ENCODE measurements at places on chromosomes 7 and 10.

DNA sequence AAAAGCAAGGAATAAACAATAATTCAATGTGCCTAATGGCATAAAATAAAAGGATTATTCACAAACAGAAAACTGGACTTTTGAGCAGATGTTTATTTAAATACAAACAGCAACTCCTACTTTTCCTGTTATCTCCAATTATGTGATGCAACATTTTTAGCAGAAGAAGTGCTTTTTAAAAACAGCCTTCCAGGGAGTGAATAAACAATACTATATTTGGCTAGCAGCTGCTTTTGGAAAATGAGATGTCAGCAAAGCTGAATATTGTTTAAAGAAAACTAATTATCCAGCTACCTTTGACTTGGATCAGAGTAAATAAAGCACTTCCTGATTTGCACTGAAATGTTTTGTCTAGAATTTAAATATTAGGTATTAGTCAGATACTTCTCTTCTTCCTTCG is 23.2 kb downstream of the CDK1 start:
- no peak for DNase-seq

DNA sequence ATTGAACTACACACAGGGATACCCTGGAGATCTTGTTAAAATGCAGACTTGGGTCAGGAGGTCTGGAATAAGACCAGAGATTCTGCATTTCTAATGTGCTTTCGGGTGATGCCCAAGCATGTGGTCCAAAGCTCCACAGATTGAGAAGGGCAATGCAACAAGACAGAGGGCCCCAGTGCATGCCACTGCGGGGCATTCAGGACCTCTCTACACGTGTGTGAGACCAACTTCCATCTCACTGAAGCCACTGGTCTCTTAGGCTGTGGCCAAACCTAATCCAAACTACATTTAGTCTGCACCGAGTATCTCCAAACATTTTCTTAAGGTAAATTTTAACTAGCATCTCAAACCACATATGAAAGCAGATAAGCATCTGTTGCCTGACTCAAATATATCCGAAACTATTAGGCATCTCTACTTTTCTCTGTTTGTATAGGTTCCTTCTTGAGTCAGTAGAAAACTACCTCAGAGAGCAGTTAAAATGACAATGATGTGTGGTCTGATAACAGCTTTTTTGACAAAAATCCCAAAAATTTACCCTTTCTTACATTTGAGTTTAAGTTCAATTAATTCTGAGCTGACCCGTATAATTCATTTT is 107.5 kb downstream of the ELMO1 start:
- DNase-seq, result no peak

- no peak for DNase-seq
These were observed 96.2 kb upstream of the SVIL start for GRCh38 chr10:29730969-29731368.

DNA sequence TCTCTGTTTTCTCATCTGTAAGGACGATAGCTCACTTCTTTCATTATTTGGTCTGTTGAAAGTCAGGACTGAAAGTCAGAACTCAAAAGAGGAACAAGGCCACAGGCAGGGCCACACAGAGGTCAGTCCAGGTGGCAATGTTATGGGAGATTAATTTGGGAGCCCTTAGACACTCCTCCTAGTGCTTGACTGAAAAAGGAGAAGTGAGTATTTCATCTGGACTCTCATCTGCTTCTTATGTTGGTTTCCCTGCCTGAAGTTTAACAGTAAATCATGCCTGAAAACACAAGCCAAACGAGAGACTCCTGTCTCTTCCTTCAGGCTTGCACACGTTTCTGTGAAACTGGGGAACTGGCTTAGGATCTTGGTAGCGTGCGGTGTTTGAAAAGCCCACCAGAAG is 248.5 kb downstream of the BUB3 start:
- peak; percentile 60 for DNase-seq

GRCh38 chr7:34096198-34096651 is 190.9 kb downstream of the BMPER start:
- no peak for DNase-seq

DNA sequence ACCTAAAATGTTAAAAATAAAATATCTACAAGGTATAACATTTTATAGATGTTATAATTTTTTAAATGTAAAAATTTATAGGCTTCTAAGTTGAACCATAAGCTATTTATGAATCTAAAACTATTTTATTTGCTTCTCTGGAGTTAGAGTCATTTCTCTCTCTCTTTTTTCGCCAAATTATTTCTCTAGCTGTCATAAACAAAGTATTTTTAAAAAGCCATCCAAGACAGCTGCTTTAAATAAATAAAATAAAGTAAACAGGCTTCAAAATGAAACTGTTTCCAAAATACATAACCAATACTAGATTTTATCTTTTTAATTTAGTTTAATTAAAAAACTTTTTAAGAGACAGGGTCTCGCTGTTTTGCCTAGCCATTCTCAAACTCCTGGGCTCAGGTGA is 12.4 kb upstream of the IL15RA start:
- DNase-seq, result no peak

GRCh38 chr7:142873281-142873784 is 12.2 kb downstream of the TRPV6 start:
- DNase-seq, result peak; percentile 47

- no peak for DNase-seq
These were observed 19.3 kb downstream of the GFRA1 start for GRCh38 chr10:116253716-116254115.

DNA sequence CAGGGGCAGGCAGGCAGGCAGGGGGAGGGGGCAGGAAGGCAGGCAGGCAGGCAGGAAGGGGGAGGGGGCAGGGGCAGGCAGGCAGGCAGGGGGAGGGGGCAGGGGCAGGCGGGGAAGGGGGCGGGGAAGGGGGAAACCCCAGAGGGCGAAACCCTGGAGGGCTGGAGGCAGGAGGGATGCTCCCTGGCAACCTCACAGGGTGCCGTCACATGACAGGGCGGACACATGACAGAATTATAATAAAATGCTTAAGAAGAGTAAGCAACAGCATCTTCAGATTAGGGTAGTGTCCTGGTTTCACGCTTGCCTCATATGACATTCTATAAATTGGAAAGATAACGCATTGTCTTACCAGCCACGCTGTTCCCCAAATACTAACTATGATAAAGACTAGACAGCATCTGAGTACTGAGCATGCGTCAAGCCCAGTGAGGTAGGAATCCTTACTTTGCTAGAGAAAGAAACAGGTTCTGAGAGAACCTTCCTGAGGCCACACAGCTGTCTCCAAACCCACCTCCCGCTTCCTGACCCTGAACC is 131.6 kb downstream of the DIP2C start:
- no peak for DNase-seq

GRCh38 chr10:69352569-69353264 is 64.0 kb downstream of the TACR2 start:
- DNase-seq, result no peak

- DNase-seq, result no peak
These were observed 497 bp upstream of the RAB11FIP2 start for GRCh38 chr10:118047157-118047719.

- DNase-seq, result no peak
These were observed 13.6 kb upstream of the VIPR2 start for GRCh38 chr7:159158125-159158887.

DNA sequence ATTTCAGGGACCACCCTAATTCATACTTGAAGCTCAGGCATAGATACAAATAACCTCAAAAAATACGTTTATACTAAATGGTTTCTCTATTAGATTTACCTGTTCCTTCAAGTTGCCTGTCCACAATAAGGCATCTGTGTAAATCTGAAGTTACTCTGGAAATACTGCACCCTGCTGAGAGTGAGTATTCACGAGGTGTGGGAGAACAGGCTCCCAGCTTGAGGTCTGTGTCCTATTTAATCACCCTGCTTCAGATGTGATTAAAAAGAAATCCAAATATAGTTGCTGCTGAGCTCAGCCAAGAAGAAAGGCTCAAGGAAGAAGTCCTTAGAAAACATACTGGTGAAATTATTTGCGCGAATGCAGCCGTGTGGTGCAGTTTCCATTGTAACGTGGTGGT is 136.8 kb downstream of the KLF6 start:
- DNase-seq, result no peak

- no peak for DNase-seq
These were observed at the start of gene ARID5B for GRCh38 chr10:61900829-61901792. TSS of gene ARID5B (plus strand) at chr10:61901699. CDS start at chr10:61901710, 11 bp downstream.

DNA sequence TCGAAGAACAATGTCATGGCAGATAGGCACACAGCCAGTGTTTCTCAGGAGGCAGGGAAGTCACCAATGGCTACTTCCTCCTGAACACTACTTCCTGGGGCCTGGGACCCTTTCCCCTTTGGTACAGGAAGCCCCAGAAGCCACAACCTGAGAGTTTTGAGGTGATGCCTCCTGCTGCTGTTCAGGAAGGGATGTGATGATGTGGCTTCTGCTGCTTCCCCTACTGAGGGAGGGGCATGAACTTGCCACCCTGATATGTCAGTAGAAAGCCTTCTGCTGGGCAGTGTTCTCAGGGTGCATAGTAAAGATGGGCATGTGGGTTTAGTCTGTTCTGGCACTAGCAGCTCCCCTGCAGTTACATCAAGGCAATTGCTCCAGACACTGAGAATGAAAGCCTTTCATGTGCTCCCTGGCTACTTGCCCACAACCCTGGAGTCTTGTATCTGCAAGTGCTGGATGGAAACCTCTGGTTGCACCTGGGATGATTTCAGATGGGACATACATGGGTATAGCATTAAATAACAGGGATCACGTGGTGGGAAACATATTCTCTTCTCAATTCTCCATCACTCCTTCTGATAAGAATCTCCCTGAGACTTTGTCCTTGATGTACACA is 69.3 kb downstream of the ADRA2A start:
- DNase-seq, result no peak

DNA sequence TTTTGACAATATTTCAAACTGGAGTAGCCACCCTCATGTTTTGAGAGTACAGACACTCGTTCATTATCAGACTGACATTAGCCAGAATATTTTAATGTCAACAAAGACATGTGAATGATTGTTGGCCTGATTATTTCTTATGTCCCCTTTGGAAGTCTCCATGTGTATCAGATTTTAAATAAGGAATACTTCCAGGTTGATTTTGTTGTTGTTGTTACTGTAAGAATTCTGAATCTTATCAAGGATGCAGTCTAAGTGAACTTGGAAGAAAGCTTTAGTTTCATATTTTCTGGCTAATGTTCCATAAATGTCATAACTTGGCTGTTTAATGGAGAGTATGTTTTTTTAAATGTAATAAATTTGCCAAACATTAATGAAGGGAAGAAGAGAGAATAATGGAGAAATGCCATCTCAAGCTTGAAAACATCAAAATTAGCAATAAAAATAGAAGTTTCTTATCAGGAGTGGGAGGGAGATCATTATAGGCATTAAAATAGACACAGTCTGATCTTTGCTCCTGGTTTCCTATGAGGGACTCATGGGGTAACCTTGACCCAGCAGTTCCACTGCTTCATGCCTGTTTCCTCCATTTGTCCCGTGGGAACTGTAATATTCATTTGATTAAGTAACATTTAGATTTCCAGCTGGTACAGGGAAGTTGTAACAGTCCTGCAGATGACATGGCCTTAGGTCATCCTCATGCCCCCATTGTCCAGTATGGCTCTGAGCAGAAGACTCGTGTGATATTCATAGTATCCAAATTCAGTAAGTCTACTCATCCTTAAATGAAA is 122.4 kb upstream of the KIAA1217 start:
- DNase-seq, result no peak

DNA sequence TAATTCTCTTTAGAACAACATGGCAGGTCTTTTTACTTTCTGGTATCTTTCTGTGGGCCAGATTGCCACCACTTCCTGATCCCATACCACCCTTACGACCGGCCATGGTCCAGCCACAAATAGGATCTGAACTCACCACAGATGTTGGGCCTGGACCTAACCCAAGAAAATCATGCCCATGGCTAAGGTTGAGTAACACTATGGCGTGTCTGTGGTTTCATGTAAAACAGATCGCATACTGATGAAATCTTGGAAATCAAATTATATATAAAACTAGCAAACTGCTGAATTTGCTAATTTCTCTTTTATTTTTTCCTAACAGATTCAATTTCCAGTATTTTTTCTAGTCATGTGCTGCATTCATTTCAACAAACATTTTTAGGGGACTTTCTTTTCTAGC is 77.2 kb downstream of the CH25H start:
- no peak for DNase-seq

- no peak for DNase-seq
These were observed 126.8 kb downstream of the COBL start for GRCh38 chr7:51189777-51190176.

GRCh38 chr7:5214641-5215040 is 24.6 kb downstream of the WIPI2 start:
- DNase-seq, result no peak

GRCh38 chr10:117271427-117271826 is 30.5 kb downstream of the SLC18A2 start:
- DNase-seq, result no peak

GRCh38 chr7:104111271-104111670 is 96.5 kb downstream of the ORC5 start:
- DNase-seq, result no peak

GRCh38 chr7:76346097-76346496 is 12.7 kb downstream of the YWHAG start:
- no peak for DNase-seq

DNA sequence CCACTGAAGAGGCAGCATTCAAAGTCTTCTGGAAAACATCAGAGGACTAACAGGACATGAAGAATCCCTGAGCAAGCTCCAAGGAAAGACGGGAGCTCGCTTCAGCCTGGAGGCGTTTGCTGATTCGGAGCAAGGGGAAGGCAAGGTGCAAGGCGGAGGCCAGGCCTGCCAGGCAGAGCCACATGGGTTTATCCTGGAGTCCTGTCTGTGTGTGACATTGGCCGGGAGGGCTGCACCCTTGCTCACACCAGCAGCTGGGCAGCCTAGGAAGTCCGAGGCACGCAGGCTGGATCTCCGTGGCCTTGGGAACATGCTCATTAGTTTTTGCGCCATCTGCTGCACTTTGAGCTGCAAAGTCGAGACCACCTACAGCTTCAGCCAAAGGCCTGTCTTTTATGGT is 22.3 kb upstream of the LARP4B start:
- DNase-seq, result no peak

DNA sequence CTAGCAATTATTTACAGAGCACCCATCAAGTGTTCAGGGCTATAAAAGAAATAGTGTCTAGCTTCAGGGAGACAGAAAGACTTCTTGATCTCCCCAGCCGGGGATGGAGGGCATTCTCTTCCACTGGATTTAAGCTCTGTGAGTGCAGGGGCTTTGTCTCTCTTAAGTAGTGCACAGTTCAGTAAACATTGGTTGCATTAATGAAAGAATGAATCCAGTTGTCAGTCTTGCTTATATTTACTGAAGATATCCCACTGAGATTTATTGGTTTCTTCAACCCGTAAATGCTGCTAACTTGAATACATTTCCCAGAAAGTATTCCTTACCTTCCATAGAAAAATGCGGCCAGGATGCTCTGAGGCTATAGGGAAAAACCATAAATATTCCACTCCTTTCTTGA is 41.9 kb downstream of the AUTS2 start:
- no peak for DNase-seq

DNA sequence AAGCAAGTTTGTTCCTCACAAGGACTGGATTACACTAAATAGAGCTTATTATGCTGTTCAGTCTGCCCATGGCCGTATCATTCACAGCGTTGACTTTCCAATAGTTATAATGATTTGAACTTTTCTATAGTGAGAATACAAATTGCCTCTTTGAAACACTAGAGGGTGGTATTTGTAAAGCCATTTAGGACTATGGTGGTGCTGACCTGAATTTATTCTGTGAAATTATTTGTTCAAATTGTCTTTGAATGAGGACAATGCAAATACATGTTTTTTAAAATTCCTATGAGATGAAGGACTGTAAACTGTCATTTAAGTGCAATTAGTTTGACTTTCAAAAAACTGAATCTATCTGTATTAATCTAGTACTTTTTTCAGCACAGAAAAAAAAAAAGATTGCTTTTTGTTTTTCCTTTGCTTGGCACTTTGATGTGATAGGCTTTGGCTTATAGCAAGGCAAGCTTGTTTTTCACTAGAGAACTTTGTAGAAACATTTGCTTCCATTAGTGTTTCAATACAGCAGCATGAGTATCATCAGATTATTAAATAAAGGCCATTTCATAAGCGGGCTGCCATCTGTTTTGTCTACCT is 122.7 kb upstream of the TMEM229A start:
- no peak for DNase-seq

Data from GM19239 (cell line).